ENCODE measurements at places on chromosomes 7 and 10. TPM values are rescaled to one million over a fixed set of nuclear protein-coding genes. Genes with fewer than 3 reads are reported as not detected.

DNA sequence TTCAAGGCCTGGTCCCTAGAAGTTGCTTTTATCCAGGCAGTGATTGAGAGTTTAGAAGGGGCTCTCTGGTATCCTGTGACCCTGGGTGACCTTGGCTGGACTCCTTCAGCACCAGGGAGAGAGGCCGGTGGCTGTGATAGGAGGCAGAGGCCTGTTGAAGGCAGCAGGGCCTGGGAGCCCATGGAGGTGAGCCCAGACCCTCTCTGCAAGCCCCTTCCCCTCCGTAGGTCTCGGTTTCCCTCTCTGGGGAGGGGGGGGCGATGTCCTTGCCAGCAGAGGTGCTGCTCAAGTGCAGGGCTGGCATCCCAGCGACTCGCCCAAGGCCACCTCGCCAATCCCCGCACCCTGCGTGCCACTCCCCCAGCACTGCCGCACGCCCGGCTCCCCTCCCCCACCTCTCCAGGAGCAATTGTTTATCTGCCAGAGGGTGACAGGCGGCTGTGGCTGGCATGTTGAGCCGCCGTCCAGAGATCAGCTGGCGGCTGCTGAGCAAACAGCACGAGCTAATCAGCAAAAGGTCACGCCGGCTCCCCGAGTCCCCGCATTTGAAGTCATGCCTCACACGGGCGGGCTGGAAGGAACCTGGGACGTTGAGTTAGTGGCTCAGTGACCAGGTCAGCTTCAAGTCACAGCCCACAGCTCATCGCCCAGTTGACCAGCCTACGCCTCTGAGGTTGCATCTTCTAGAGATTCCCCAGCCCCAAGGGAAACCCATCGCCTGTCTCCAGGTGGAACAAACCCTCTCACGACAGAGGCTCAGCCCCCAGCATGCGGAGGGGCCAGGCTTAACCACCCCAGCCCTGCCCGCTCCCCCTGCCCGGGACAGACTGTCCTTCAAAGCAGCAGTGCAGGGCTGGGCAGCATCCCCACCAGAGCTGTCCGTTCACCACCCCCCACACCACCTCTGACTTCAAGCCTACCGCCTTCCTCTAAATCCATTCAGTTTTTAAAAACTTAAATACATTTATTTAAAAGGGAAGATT is 43.7 kb downstream of the ELFN1 start:
- DNase-seq: no peak

Gene HABP2
- total RNA-seq: not detected

GRCh38 chr7:27064661-27065060 is 31.1 kb downstream of the HOXA1 start:
- DNase-seq: no peak

Gene LRIT1
- total RNA-seq: not detected

GRCh38 chr7:113774182-113774807 is 144.5 kb downstream of the PPP1R3A start:
- no peak for DNase-seq

Gene RNLS
- 2.7 TPM for total RNA-seq

DNA sequence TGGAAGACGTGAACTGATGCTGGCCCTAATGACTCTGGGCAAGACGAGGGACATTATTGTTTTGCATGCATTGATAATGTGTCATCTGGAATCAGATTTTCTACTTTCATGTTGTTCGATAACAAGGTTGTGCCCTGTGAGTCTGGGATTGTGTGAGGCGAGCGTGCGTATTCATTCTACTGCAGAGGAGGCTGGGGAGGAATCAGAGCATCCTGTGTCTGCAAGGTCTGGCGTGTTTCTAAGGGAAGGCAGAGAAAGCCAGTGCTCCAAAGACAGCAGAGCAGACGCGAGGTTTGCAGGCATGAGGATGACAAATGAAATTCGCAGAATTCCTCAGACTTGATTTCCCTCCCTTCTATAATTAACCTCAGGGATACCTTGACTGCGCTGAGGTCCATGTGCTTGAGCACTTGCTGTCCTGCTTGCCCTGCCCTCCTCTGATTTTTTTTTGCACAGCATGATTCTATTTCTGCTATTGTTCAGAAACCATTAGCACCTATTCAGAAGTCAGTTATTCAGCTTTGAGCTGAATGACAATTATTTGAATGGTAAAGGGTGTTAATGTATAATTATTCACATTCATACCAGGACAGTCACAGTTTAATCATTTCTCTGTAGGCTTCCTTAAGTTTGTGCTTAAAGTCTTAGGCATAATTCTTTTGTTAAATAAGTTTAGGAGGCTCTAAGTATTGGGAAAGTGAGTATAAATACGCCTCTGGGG is 233.6 kb downstream of the EBF3 start:
- DNase-seq: no peak

Gene PLA2G12B
- not detected for total RNA-seq

Gene NEURL1
- total RNA-seq: 0.85 TPM

Gene PDZD7
- total RNA-seq: 3.1 TPM

- DNase-seq: peak; percentile 2
Measured at GRCh38 chr7:84188786-84189405, 5.7 kb downstream of the SEMA3A start.

Gene OR6V1
- total RNA-seq: not detected

DNA sequence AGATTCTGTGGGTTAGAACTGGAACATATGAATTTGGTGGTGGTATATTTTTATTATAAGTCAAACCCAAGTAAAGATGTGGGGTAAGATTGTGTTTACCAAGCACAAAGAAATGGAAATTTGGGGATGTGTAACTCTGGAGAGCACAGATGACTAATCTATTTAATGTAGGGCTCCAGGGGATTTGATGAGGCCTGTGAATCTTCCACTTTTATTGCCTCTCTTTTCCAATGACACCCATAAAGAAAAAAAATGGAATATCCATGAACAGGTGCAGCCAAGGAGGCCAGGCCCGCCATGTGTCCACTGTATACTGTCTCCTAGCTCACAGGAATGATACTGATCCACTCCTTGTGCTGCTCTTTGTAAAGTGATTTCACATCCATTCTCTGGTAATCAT is 2.8 kb downstream of the SRGN start:
- no peak for DNase-seq

- DNase-seq: no peak
Measured at GRCh38 chr7:155333346-155334234, 35.9 kb downstream of the INSIG1 start.

- DNase-seq: no peak
Measured at GRCh38 chr10:7082967-7083366, 327.9 kb downstream of the SFMBT2 start.

Data from CD4-positive, alpha-beta T cell (primary cell).